ENCODE measurements at places on chromosomes 16 and 17.

DNA sequence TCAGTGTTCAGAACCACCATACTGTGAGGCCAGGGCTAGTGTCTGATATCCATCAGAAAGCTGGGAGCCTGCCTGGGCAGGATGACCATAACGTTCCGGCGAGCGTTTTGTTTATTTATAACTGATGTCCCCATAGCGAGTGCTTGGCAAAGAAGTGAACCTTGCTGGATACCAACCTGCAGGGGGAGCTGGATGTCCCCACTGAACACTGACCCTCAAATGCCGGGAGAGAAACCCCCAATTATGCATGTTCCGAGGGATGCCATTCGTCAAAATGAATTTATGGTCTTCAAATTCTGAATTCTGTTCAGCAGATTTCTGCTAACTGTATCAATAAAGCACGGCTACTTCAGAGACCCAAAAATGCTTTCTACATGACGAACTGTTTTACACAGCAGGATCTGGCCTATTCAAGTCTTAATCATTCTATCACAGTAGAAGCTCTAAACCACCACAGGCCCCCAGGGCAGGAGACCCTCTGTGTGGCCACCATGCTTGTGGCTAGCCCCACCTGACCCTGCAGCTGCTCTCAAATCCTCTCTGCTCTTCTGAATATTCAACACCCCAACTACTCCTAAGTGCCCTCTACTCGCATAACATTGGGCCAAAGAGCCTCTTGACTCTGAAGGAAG lies 15.2 kb downstream of the MED24 start:
- DNase-seq = no peak

DNA sequence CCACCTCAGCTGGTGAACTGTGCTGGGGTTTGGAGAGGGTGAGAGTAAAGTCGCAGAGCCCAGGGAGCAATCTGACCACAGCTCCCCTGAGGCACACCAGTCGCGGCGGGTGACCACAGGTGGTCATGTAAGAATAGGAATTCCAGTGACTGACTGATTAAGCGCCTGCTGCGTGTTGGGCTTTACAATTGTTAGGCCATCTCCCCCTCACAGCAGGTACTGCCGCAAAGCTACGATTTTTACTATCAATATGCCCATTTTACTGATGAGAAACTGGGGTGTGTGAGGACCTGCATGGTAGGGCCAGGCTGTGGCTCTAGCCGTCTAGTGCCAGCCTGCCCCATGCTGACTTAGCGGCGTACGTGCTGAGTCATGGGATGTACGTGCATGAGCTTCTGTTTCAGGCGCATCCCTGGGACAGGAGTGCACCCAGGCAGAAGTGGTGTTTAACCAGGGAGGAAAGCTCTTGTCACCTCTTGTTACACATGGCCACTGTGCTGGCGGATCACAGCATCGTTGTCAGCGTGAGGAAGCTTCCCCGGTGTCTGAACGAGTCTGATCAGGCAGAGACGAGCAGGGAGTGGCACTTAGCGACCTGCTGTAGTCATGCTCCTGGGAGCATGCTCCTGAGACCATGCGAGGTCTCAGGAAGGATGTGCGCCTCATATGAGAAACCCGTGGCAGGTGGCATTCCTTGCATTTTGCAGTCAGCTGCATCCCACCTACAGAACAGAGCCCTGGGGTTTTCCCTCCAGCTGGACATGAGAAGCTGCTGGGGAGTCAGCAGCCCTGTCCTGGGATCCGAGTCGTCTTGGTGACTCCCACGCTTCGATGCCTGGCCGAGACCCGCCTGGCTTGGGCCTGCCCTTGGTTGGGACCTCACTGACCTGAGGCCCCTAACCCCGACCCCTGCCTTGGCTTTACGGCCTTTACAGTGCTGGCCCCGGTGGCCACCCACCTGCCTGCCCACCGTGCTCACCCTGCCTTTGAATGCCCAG lies 163.7 kb upstream of the CHMP6 start:
- no peak for DNase-seq

- no peak for DNase-seq
Measured at GRCh38 chr17:32854207-32854606, 22.7 kb downstream of the MYO1D start.

GRCh38 chr16:27722892-27723450 lies 173.0 kb downstream of the KATNIP start:
- DNase-seq = no peak

DNA sequence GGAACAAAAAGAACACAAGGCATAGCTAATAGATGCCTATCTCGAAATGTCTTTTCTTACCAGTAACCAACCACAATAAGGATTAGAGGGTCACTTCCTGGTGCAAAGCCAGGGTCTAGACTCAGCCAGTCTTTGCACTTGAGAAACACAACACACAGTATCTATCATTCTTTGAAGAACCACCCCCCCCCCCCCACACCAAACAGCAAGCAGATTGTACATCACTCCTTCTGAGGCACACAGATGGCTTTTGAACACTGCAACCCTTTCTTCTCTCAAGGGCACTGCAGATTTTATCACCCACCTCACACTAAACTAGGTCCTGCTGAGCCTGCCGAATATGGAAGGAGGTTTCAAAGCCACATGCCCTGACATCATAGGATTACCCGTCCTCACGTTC lies 145.6 kb downstream of the AATF start:
- DNase-seq = no peak

DNA sequence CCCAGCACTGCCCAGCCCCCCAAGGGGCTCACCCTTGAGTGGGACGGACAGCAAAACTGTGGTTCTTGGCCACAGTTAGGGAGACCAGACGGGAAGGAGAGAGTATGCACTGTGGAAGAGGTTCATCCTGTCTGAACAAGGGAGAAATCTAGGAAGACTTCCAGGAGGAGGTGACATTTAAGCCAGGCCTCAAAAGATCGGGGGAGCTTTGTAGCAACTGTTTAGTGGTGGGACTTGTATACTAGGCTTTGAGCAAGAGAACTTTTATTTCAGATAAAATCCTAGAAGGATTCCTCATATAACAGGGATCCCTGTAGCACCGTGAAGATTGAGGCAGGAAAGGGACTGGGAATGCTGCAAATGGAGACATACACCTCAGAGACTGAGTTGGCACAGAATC lies 30.8 kb downstream of the SREBF1 start:
- no peak for DNase-seq

DNA sequence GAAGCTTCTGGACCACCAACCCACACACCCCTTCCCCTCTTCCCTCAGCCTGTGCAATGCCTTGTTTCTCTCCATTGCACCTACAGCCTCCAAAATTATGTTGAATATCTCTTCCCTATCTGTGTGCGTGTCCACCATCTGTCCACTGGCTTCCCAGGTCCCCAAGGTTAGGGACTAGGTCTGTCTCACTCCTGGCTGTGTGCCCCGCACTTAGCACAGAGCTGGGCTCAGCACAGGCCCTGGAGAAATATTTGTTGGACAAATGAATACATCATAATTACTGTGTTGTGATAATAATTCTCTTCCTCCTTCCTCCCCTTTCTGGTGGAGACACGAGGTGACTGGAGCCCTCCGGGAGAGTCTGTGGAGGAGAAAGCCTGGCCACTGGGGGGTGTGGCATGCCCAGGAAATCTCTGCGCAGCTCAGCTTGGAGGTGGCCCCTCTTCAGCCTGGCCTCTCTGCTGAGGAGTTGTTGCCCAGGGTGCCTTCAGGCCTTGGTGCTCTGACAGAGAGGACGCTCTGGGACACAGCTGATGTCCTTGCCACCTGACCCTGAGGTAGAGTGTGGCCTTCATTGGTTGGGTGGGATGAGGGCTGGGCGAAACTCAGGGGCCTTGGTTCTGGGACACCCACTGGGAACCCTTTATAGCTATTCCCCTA lies 3.3 kb upstream of the BRD7 start:
- no peak for DNase-seq

GRCh38 chr16:53745086-53745485 lies 41.1 kb downstream of the FTO start:
- DNase-seq = no peak

DNA sequence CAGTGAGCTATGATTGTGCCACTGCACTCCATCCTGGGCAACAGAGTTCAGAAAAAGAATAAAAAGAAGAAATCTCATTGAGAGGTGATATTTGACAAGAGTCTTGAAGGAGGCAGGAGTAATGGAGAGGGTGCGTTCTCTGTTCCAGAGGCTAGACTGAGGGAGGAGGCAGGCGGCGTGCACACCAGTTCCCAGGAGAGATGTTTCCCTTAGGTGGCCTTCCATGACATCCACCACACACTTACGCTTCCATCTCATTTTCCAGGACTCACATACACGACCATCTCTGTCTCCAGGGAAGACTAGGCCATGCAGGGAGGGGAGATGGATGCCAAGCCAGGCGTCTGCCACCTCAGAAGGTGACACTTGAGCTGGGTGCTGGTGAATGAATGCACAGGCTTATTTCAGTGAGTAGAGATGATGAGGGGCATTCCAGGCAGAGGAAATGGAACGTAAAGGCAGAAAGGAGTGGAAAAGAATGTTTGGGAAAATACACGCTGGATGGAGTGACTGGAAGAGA lies 25.3 kb upstream of the N4BP1 start:
- DNase-seq = no peak

- no peak for DNase-seq
Measured at GRCh38 chr16:61579195-61579594, 457.0 kb downstream of the CDH8 start.

DNA sequence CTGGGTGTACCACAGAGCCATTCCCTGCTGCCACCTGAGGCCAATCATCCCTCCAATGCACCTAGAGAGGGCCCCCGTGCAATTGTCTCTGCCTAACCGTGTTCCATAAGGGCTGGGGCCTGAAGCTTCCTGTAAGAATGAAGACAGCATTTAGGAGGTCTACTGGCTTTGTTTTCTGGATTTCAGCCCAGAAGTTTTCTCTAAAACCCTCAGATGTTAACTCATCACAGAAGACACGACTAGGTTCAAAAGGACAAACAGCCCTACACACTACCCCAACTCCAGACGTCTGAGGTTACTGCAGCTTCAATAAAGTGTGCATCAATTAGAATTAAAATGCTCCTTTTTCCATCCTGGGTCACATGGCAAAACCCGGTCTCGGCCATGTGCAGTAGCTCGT lies 10.8 kb upstream of the DRG2 start:
- no peak for DNase-seq

GRCh38 chr16:83145297-83145696 lies 518.5 kb downstream of the CDH13 start:
- no peak for DNase-seq

- no peak for DNase-seq
Measured at GRCh38 chr16:16036359-16036792, 87.0 kb downstream of the ABCC1 start.

DNA sequence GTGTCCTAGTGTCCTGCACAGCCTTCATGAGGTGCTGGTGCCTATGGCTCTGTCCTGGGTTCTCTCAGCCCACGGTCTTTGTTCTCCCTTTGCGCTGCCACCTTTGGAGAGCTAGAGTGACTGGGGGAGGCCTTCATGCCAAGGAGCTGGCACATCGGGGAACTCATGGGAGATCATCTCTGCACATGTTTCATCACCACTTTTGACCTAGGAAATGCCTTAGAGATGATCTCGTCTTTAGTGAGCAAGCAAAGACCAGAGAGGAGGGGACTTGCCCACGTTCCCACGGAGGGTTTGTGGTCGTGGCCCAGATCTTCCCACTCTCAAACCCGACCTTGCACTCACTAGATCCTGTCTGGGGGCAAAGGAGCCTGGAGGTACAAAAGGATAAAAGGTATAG lies 23.5 kb downstream of the TBX4 start:
- DNase-seq = no peak

- no peak for DNase-seq
Measured at GRCh38 chr17:63153488-63153887, 187.5 kb downstream of the TANC2 start.

DNA sequence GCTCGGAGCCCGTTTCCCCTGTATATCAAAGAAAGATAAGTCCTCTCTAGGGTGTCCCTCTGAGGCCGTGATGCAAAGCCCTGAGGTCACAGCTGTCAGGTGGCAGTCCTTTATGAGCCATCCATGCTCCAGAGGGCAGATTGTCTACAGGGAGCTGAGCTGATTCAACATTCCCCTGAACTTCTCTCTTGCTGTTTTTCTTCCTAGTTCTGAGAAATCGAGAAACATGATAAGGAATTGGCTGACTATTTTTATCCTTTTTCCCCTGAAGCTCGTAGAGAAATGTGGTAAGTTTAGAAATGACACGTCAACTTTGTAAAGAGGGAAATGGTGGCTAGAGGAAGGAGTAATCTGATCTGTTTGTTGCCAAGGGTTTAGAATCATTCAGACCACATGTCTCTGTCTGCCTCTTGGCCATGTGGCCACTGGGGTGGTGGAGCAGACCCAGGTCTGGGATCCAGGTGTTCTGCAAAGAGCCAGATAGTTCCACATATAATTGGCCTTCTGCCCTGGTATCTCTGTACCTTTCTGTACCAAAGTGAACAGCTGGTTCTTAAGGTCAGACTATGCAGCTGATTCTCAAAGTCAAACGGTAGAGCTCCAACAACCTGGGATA lies 3.5 kb downstream of the CTNS start:
- DNase-seq = no peak

DNA sequence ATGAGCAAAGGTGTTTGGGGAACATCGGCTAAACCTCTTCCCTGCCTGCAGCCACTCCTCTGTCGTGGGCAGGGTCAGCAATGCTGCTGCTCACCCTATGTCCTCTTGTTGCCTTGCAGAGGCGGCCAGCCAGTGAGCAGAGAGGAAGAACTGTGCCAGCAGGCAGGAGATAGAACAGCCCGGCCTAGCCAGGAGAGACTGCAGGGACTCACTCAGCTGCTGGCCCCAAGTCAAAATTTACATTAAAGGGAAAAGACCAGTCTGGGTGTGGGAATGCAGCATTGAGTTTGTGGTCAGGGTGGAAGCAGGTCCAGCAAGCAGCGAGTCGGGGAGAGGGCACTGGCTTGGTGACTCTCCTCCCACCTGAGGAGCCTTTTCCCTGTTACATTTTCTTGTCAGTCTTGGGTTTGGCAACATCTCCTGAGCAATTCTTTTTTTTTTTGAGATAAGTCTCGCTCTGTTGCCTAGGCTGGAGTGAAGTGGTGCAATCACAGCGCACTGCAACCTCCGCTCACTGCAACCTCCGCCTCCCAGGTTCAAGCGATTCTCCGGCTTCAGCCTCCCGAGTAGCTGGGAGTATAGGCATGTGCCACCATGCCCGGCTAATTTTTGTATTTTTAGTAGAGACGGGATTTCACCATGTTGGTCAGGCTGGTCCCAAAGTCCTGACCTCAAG lies 22.7 kb downstream of the LIG3 start:
- no peak for DNase-seq

DNA sequence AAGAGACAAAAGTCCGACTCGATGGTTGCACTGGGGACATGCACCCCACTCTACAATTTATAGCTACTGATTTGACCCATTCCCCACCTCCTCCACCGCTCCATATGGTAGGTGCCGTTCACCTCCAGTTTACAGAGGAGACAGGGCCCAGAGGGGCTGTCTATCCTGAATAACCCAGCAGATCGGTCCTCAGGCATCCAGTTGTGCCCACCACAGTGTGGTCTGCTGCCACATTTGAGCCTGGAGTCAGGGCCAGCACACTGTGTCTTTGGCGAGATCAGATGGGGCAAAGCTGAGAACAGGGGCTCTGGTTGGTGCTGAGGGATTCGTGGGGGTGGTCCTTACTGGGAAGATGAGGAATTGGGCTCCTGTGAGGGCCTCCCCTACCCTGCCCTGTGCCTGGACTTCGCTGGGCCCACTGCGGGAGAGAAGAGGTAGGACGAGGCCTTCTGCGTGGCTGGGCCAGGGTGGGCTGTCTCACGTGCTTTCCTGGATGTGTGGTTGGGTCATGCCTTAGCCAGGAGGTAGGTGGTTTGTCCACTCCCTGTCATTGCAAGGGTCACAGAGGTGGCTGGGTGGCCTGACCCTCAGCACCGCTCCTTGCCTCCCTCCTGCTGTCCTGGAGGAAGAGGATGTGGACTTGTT lies 2.8 kb downstream of the ADCY7 start:
- DNase-seq = no peak

- DNase-seq = no peak
Measured at GRCh38 chr16:53780051-53780450, 76.1 kb downstream of the FTO start.
